ENCODE measurements at places on chromosomes 4 and X.

DNA sequence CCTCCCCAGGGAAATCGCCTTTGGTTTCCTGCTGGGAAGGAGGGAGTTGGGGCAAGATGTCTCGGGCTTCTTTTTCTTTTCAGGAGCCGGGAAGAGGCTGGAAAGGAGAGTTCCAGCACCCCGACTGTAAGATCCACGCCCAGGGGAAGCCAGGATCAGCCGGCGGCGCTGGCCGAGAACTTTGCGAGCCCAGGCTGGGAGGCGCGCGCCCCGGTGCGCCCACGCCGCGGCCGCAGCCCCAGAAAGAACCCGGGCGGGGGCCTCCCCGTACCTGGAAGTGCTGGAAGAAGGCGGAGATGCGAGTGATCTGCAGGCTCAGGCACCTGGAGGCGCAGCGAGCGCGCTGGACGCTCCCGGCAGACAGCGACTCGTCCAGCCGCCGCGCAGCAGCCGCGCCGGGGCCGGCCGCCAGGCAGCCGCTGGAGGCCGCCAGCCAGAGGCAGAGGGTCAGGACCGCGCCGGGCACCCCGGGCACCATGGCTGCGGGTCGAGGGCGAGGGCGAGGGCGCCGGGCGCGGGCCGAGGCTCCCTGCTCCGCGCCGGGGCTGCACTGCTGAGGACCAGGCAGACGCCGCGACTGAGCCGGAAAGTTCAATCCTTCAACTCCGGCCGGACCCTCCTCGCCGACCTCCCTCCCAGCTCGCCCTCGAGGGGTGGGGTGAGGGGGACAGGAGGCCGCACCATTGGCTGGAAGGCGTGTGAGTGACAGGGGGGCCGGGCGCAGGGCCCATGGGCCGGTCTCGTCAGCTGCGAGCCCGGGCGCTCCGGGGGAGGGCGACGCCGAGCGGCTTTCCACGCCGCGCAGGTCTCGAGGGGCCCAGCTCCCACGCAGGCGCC, at the start of gene ANOS1:
TSS of gene ANOS1 (minus strand) at position 579 of the 837 bp plus-strand sequence. CDS start at position 478, 101 bp downstream.
- DNase-seq, result no peak

DNA sequence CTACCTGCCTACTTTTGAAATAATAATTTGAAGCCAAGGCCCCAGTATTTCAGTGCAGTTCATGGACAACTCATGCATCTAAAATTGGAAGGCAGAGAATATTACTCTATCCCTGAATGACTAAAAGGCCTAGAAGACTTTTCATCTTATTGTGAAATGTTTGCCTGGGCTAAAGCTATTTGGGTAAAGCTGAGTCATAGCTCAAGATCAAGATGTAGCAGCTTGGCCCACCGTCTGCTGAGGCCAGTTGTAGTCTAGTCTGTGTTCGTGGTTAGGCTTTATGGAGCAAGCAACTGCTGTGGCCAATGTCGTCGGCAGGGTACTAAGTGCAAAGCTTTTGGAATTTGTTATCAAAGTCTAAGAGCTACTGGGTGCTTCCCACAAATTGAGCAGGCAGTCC, 929.1 kb downstream of the RAB28 start:
- no peak for DNase-seq

- DNase-seq, result no peak
These were observed 116.4 kb downstream of the LARP7 start for GRCh38 chr4:112753333-112753732.

GRCh38 chrX:19514791-19515614, at the start of gene MAP3K15:
TSS of gene MAP3K15 (minus strand) at chrX:19515508. CDS start at chrX:19515261, 247 bp downstream.
- peak; percentile 24 for DNase-seq

GRCh38 chr4:189098932-189099696, 841.6 kb upstream of the FRG1 start:
- no peak for DNase-seq

- no peak for DNase-seq
These were observed 45.9 kb upstream of the ALG13 start for GRCh38 chrX:111634823-111635729.

- no peak for DNase-seq
These were observed 80.9 kb downstream of the FAM114A1 start for GRCh38 chr4:38948551-38948950.

DNA sequence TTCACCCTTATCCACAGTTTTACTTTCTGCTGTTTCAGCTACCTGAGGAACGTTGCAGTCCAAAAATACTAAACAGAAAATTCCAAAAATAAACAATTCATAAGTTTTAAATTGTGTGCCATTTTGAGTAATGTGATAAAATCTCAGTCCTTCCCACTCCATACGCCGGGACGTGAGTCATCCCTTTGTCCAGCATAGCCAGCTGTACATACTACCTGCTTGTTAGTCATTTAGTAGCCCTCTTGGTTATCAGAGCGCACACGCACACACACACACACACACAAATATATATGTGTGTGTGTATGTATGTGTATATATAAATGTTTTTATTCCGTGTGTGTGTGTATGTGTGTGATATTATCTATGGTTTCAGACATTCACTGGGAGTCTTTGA, 4.8 kb upstream of the CCSER1 start:
- DNase-seq, result peak; percentile 12

GRCh38 chr4:28654618-28655017, 1794.0 kb downstream of the STIM2 start:
- DNase-seq, result no peak

DNA sequence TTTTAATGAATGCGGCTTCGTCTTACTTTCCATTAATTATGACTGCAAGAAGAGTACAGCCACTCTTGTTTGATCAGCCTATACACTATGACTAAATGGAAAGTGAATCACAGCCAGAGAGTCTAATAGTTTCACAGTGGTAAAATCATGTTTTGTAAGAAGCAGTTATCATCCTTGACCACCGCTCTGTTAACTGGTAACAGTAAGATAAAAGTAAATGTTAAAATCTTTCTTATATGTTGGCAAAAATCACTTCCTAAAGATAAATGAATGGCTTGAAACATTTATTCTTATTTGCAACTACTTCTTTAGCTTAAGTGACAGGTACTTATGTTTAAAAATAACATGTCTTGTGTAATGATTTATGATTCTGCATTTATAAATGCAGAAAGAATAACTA, 13.2 kb downstream of the GALNT7 start:
- no peak for DNase-seq

DNA sequence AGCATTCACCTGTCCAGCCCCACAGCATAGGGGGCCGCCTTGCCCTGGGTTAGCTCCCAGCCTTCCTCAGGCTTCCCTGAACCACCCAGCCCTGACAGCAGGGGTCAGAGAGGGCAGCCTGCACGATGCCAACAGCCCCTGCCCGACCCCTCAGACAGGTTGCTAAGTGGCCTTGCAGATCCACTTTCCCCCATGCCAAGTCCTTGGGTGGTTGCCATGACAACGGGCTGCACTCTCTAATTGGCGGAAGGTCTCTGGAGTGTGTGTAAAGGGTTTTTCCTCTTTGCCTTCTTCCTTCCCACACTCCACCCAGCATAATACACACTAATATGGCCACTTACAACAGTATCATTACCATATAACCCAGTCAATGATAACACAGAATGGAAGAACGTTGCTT, 99.6 kb upstream of the AFAP1 start:
- peak; percentile 24 for DNase-seq

GRCh38 chr4:138671606-138672084, 343.9 kb upstream of the NOCT start:
- no peak for DNase-seq

DNA sequence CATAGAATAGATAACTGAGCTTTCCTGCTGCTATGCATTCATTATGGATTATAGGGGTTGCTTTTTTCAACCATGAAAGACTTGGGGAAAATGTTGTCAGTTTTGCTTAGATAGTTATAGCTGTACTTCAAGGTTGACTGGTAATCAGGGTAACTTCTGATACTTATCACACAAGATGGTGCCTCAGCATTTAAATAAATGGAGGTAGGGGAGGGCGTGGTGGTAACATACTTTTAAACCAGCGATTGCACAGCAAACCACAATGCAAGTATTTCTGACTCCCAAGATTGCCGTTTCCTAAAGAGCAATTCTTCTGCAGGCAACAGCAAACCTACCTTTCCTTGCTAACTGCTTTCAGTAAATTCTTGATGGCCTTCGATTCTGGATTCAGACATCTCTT, 1.3 kb downstream of the CXCL10 start:
- DNase-seq, result no peak

DNA sequence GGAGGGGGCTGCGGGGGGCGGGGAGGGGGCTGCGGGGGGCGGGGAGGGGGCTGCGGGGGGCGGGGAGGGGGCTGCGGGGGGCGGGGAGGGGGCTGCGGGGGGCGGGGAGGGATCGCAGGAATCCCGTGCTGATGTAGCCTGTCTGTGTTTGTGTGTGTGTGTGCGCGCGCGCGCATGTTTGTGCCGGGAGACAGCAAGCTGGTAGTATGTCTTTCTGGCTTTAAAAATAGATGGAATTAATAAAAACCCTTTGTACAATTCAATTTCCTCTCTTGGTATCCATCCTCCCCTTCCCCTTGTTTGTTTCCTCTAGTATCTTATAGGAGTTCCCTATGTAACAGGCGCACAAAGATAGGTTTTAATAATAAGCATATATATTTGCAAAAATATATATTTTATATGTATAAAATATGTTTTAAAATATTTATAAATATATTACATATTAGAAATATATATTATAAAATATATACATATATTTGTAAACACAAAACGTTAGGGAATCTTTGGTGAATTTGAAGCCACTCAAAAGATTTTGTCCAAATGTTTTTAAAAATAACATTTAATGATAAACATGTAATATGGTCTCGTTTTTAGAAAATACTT, 782 bp downstream of the ARHGAP24 start:
- DNase-seq, result no peak

DNA sequence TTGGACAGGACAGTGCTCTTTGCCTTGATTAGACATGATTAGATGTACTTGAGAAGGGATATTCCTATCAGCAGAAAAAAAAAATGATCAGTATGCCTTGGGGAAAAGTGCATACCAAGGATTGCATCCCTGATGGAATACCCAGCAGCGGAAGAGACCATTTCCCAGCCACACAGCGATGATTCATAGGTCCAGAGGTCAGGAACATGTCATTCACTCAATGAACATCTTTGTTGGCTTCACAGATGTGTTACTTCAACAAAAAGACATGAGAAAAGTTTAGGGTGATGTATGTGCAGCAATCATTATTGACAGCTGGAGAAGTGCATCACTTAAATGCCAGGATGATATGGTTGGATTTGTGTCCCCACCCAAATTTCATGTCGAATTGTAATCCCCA, 293.5 kb downstream of the ZNF674 start:
- no peak for DNase-seq

- peak; percentile 88 for DNase-seq
These were observed at the start of gene BANK1 for GRCh38 chr4:101790521-101791181. TSS of gene BANK1 (plus strand) at chr4:101790730. CDS start at chr4:101790881, 151 bp downstream.

DNA sequence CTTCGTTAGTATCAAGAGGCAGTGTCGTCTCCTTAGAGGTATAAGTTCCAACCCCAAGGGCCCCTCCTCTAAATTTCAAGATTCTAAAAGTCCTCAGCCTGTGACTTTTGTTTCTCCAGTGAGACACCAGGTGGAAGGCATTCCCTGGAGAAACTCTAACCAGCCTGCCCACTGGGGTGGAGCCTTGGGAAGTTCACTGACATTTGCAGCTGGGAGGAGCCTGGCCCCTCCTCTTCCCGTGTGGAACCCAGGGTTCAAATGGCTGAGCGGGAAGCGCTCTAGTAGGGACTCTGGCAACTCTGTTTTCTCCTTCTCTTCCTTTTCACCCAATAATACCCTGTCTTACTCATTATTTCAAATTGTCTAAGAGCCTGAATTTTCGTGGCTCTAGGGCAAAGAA, 325.0 kb downstream of the TLL1 start:
- no peak for DNase-seq

DNA sequence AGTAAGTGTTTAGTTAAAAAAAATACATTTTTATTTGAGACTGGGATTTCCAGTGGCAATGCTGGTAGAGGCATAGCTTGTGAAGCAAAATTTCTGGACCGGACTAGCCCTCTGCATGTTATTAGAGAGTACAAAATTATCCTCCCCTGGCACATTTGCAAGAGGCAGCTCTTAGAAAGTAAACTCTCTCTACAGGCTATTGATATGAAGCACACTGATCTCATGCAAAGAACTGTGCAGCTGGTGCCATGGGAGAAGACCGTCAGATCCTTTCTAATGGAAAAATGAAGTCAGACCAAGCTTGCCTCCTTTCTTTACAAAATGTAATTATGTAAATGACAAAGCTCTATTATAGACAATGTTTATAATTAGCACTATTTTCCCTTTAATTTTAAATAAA, 2717.2 kb downstream of the PCDH7 start:
- DNase-seq, result no peak

- DNase-seq, result no peak
These were observed 975 bp downstream of the KCNE5 start for GRCh38 chrX:109623997-109624396.

GRCh38 chr4:83852085-83852451, 316.2 kb downstream of the GPAT3 start:
- DNase-seq, result no peak

- DNase-seq, result no peak
These were observed 63.2 kb upstream of the SLC4A4 start for GRCh38 chr4:71275570-71275969.

- peak; percentile 15 for DNase-seq
These were observed 9.2 kb upstream of the RNF150 start for GRCh38 chr4:141142423-141142822.

- peak; percentile 87 for DNase-seq
These were observed at the start of gene SLC35A2 for GRCh38 chrX:48911412-48912182. TSS of gene SLC35A2 (minus strand) at chrX:48911646. CDS start at chrX:48911636, 10 bp downstream.

- DNase-seq, result no peak
These were observed 51.3 kb upstream of the EGFL6 start for GRCh38 chrX:13518126-13518525.

DNA sequence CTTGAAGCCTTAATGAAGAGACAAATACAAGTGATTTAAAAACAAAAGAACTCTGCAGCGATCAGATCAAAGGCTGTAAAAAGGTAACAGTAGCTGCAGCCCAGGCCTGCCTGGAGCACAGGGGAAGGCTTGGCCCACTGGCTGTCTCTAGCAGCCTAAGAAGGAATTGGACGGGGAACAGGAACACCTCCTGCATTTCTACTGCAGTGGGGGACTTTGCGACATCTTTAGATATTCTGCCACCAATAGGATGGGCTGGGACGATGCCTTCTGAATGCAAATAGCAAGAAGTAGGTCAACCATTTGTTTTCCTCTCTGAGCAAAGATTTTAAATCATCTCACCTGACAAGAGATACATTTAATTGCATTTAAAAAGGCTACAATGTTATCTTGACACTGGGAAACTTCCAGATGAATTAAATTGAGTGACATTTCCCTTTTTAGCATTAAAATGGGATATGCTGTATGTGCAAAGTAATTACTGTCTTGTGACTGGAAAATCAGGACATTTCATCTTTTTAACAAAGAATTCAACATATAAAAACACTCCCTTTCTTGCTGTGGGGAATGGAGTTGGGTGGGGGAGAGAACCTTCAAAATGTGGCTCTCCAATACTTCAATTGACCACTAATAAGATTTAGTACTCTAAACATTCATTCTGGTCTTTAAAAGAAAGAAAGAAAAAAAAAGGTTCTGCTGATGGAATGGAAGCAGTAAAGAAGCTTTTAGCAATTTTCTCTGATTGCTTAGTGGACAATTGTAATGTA, 70.0 kb downstream of the NYX start:
- DNase-seq, result no peak
